ENCODE measurements at places on chromosomes 7 and 10.

DNA sequence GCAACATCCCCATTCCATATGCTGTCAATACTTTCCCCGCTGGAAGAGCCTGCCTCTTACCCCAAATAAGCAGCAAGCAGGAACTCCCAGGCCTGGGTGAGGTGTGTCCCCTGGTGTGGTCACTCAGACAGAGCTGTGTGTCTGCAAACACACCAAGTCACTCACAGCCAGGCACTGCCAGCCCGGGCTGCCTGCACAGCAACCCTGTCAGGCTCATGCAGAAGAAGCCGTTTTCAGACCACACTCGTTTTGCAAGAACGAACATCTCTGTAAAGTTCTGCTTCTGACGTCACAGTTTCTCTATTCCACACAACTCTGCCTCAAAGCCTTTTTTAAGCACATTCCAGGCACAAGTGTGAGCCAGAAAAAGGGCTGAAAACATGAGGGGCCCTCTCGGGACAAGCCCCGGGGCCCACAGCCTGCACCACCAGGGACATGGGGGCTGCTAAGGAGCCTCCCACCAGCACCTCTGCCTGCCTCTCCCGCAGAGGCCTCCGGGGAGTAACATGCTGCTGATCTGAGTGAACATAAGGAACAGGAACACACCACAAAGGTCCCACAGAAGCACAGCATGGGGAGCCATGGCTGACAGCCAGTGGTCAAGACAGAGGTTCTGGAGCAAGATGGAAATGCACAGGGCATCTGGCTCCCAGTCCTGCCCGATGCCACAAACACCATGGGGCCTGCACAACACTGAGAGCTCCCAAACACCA, 11.4 kb downstream of the PTPRN2 start:
- DNase-seq = no peak

- peak; percentile 42 for DNase-seq
These were observed 67.7 kb upstream of the NEUROD6 start for GRCh38 chr7:31408140-31408729.

GRCh38 chr10:44467900-44468299, 83.0 kb upstream of the CXCL12 start:
- no peak for DNase-seq

DNA sequence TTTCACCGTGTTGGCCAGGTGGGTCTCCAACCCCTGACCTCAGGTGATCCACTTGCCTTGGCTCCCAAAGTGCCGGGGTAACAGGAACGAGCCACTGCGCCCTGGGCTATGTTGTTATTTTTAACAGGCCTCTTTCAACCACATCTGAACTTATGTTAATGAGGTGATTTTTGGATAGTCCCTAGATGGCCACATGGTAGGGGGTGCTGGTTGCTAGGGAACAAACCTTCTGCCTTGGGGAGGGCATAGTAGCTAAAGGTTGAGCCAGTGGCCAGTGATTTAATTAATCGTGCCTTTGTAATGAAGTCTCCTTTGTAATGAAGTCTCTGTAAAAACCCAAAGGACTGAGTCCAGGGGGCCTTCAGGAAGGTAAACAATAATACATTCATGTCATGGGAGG, 9.1 kb downstream of the COMTD1 start:
- DNase-seq = no peak

- no peak for DNase-seq
These were observed 311.0 kb downstream of the GPAM start for GRCh38 chr10:111872591-111872990.

DNA sequence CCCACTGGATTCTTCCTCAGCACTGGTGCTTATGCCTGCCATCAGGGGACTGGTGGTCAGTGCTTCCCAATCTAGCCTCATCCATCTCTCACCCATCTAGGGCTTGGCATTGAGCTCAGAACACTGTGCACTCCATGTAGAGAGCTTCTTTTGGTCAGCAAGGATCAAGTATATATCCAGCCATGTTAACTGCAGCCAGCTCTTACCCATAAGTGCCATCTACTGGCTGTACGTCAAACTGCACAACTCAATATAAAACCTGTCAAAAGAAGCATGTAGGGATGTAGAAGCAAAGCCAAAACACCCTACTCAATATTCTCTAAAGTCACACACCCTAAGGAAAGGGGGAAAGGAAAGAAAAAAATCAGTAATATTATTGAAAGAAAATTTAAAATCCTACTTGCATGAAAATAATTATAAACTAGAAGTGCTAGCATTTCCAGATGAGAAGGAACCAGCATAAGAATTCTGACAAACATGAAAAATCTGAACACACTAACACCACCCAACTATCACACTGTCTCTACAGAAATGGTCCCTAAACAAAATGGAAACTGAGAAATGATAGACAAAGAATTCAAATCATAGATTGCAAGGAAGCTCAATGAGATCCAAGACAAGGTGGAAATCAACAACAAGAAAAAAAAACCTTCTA, 531.1 kb upstream of the STEAP1 start:
- peak; percentile 19 for DNase-seq

GRCh38 chr7:134459981-134460380, 1.1 kb upstream of the AKR1B1 start:
- no peak for DNase-seq

GRCh38 chr10:98646998-98647917, 200.5 kb upstream of the HPS1 start:
- no peak for DNase-seq

DNA sequence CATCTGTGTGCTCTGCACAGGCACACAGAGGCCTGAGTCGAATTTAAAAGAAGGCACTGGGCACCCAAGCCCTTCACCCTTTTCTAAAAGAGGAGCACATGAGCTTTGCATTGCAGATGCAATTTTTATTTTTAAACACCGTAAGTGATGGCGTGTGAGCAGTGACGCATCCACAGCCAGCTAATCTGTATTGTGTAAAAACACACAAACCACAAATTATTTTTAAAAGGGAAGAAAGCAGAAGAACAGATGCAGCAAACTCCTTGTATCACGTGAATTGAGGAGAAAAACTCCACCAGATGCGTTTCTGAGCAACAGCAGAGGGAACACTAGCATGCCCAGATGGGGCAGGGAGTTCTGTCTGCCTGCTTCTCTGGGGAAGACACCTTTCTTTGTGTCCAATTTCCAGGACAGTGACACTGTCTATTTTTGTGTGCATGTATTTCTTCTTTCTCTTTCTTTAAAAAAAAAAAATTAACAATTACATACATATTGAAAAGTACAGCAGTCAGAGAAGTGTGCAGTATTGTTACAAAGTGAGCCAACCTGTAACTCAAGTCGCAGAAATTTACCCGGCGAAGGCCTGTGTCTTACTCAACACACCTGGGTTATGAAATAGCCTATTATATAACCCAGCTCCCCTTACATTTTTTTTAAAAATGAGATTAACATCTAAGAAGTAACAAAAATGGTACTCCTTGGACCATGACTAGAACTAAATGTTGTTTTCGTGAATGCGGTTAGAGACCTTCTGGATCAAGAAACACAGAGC, 39.2 kb downstream of the EEPD1 start:
- no peak for DNase-seq

DNA sequence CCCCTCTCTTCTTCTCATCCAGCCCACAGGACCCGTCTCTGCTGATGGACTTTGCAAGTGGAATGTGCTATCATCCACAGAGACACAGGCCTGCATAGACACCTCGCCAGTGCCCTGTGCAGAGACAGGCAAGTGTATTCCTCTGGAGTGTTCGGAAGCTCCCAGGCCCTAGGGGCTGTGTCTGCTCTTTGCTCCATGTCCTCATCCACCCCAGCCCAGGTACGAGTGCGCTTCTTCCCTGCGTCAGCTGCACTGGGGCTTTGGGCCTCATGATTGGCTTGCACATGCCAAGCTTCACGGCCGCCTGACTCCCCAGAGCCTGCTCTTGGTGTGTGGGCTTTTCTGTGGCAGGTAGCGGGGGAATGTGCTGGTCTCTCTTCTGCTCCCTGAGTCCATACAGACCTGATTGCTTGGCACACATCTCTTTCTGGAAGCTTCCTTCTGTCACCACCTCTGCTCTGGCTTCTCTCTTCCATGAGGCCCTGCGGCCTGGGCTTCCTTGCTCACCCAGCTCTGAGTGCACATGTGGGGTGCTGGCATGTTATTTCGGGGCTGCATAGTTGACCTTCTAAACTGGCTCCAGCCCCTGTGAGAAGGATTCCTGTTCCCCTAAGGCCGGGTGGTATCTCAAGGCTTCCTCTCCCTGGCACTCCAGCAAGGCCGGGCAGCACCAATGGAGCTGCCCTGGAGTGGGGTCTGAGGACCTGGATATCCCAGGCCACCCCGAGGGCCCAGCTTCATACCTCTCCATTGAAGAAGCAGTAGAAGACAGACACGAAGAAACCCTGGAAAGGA, 27.8 kb downstream of the CRHR2 start:
- DNase-seq = no peak

DNA sequence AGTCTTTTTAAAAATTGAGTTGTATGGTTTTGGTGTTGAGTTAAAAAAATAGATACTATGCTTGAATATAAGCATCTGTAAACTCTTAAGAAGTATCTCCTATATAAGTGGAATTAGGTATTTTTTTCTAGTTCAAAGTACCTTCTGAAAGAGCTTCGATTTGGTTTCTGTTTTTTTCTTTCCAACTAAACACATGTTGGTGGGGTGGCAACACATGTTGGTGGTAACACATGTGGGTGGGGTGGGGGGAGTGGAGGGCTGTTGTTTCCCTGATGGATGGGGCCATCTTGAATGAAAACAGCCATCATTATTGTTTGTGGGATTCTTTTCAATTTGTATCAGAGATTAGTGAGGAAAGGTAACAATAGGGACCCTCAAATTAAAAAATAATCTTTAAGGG, 178.9 kb downstream of the STK31 start:
- DNase-seq = no peak

- DNase-seq = no peak
These were observed 120.2 kb upstream of the RAB18 start for GRCh38 chr10:27383595-27384542.

DNA sequence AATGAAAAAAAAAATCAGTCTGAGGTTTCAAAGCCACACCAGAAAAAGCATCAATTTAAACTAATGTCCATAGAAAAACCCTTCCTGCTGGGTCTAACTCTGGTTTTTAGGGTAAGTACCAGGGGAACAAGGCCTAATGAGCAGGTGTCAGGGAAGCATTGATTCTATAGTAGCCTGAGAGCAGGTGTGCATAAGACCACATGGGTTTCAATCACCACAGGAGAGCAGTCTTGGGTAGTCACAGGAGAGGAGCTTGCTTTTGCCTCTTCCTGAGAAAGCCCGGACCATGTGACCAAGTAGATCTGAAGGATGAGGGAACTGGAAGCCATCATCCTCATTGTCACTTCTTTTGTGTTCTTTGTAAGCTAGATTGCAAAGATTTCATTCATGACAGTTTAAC, 66.3 kb upstream of the AGK start:
- no peak for DNase-seq

DNA sequence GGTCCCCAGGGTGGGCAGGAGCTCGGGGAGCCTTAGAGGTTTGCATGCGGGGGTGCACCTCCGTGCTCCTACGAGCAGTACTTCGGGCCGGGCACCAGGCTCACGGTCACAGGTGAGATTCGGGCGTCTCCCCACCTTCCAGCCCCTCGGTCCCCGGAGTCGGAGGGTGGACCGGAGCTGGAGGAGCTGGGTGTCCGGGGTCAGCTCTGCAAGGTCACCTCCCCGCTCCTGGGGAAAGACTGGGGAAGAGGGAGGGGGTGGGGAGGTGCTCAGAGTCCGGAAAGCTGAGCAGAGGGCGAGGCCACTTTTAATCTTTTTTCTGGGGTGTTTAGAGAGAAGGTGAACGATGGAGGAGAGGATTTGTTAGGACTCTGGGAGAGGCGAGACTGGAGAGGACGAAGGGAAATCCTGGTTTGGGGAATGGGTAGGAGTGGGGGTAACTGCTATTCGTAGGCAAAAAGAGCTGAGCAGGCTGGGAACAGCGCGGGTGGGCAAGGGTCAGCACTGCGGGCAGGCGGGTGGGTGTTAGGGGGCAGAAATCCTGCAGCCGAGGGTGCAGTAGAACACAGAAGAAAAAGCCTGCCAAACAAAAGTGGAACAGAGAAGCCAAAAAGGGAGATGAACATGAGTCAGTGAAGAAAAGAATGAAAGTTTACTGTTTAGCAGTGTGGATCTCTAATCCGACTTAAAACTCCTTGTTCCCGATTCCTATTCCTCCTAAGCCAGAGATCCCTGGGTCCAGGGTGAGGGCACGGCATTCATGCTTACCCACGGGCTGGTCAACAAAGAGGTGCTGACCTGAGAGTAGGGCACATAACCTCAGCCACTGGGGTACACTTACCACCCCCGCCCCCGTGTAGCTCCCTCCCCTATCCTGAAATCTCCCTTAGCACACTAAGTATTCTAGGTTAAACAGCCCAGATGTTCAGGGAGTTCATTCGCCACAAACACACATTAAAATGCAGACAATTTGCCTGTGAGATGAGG, 26.9 kb downstream of the PRSS2 start:
- DNase-seq = no peak

DNA sequence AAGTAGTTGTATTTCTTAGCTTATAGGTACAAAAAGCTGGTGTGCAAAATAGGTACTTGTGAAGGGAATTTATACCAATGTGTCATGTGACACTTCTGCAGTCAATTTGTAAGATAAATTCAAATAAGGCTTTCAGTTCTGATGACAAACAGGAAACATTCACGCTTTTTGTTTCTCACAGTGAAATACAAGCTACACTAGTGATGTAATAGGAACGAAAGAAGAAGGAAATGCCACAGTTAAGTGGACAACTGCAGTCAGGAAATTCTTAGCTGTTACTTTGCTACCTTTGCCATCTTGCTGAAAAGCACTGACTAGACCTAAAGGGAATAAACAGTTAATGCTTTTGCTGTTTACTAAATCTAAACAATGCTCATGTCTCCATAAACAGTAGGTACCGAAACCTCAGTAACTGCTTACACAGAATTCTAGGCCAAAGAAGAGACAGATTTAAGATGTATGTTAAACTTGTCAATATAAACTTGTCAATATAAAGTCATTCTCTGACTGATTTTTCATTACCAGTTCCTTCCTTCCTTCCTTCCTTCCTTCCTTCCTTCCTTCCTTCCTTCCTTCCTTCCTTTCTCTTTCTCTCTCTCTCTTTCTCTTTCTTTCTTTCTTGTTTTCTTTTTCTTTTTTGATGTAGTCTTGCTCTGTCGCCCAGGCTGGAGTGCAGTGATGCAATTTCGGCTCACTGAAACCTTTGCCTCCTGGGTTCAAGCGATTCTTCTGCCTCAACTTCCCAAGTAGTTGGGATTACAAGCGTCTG, 10.1 kb downstream of the OTUD1 start:
- peak; percentile 34 for DNase-seq

- no peak for DNase-seq
These were observed 904.3 kb downstream of the XPNPEP1 start for GRCh38 chr10:109019001-109019424.

GRCh38 chr7:150380463-150380862, 1.3 kb downstream of the ZNF775 start:
- DNase-seq = no peak

DNA sequence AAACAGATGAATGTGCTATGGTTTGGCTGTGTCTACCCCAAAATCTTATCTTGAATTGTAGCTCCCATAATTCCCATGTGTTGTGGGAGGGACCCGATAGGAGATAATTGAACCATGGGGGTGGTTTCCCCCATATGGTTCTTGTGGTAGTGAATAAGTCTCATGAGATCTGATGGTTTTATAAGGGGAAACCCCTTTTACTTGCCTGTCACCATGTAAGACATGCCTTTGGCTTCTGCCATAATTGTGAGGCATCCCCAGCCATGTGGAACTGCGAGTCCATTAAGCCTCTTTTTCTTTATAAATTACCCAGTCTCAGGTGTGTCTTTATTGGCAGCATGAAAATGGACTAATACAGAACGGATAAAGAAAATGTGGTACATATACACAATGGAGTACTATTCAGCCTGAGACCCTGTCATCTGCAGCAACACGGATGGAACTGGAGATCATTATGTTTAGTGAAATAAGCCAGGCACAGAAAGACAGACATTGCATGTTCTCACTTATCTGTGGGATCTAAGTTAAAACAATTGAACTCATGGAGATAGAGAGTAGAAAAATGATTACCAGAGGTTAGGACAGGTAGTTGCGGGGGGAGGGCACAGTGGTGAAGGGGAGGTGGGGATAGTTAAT, 587.6 kb upstream of the NRP1 start:
- DNase-seq = no peak

Data from kidney capillary endothelial cell (primary cell).